ENCODE measurements at places on chromosomes 16 and 17. TPM values are rescaled to one million over a fixed set of nuclear protein-coding genes. Genes with fewer than 3 reads are reported as not detected.

The ABAT gene
- 4.4 TPM for total RNA-seq

The GSG1L gene
- total RNA-seq, result not detected

The RARA gene
- 9.0 TPM for total RNA-seq

The MGAT5B gene
- total RNA-seq, result 0.56 TPM

The KRTAP9-4 gene
- not detected for total RNA-seq

The OR2C1 gene
- total RNA-seq, result under 0.01 TPM

The ABI3 gene
- total RNA-seq, result 1.1 TPM

The ZNF205 gene
- total RNA-seq, result 8.2 TPM

The TSNAXIP1 gene
- 0.72 TPM for total RNA-seq

The RETREG3 gene
- total RNA-seq, result 44.1 TPM

The KRT28 gene
- total RNA-seq, result not detected

The TBC1D3H gene
- total RNA-seq, result not detected

The EFNB3 gene
- total RNA-seq, result 0.54 TPM

The PLD6 gene
- 1.1 TPM for total RNA-seq

The CORO6 gene
- 2.8 TPM for total RNA-seq

The CHST6 gene
- under 0.01 TPM for total RNA-seq

The EPX gene
- not detected for total RNA-seq

The TBC1D3E gene
- not detected for total RNA-seq

The MMP15 gene
- 0.18 TPM for total RNA-seq

The KRTAP1-1 gene
- 0.83 TPM for total RNA-seq

The BOLA2B gene
- 407 TPM for total RNA-seq

The CCDC200 gene
- total RNA-seq, result not detected

The GPR139 gene
- not detected for total RNA-seq

The CRHR1 gene
- total RNA-seq, result not detected

The KCNJ2 gene
- total RNA-seq, result 5.8 TPM

The MMP25 gene
- total RNA-seq, result not detected

The C16orf54 gene
- not detected for total RNA-seq

The NCOR1 gene
- 78.0 TPM for total RNA-seq

The TERB1 gene
- total RNA-seq, result under 0.01 TPM

The RANGRF gene
- total RNA-seq, result 19.5 TPM

The CD19 gene
- not detected for total RNA-seq

The HOXB8 gene
- total RNA-seq, result 0.56 TPM

The PRAC2 gene
- total RNA-seq, result not detected

The LAT gene
- total RNA-seq, result not detected

The ALOX15B gene
- not detected for total RNA-seq

The CFAP119 gene
- total RNA-seq, result 1.7 TPM

The ZNF598 gene
- total RNA-seq, result 4.4 TPM

The GH1 gene
- not detected for total RNA-seq

The ENPP7 gene
- not detected for total RNA-seq

The FOXO3B gene
- 5.6 TPM for total RNA-seq

The SLFN12L gene
- under 0.01 TPM for total RNA-seq

The BCL6B gene
- not detected for total RNA-seq

The TEKT1 gene
- not detected for total RNA-seq

The NEUROD2 gene
- total RNA-seq, result not detected

The KRTAP16-1 gene
- not detected for total RNA-seq

The SLC13A5 gene
- total RNA-seq, result not detected

The ITGA2B gene
- total RNA-seq, result under 0.01 TPM

The JPH3 gene
- total RNA-seq, result not detected
